ENCODE measurements at places on chromosomes 16 and 17.

DNA sequence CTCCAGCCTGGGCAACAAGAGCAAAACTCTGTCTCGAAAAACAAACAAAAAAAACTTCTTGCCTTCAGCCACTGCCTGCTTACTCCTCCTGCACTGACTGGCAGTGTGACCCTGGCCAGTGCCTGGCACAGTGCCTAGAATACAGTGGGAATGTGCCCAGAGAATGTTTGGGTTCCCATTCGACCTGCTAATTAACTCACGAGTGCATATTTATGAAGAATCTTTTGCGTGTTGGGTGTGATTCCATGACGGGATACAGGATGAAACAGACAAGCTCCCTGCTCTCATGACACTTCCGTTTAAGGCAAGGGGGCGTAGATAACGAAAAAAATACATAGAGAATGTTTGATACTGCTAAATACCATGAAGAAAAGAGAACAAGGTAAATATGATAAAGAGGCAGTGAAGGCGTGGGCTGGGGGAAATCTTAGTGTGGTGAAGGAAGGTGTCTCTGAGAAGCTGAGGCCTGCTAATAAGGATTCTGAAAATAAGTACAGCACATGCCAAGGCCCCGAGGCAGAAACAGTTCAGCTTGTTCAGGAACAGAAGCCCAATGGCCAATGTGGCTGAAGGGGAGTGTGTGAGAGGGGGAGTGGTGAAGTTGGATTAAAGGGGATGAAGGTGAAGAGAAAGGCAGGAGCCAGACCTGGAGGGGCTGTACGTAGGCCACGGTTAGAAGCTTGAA, 4.3 kb downstream of the ABI3 start:
- DNase-seq = no peak

DNA sequence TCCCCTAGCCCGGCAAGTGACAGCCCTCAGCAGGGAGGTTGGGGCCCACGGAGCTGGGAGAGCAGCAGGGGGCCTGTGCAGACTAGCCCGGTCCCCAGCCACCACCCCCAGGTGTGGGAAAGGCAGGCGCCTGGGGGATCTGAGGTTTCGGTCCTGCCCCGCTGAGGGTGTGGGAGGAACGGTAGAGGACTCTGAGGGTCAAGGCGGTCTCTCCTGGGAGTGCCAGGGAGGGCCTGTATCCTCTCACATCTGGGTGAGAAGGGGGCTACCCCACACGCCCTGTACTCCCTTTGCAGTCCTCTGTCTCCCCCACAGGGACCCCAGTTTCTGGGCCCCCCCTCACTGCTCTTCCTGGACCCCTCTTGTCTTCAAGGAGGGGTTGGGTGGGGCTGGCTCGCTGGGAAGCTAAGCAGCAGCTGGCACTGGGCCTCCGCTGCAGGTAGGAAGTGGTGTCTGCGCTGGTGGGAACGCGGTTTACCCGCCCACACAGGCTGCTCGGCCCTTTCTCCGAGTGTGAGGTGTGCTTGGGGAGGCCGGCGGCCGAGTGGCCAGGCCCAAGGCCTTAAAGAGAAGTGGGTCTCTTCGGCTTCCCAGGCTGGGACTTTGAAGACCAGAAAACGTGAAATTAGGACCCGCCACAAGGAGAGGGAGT, 15.4 kb downstream of the CD7 start:
- DNase-seq = no peak

DNA sequence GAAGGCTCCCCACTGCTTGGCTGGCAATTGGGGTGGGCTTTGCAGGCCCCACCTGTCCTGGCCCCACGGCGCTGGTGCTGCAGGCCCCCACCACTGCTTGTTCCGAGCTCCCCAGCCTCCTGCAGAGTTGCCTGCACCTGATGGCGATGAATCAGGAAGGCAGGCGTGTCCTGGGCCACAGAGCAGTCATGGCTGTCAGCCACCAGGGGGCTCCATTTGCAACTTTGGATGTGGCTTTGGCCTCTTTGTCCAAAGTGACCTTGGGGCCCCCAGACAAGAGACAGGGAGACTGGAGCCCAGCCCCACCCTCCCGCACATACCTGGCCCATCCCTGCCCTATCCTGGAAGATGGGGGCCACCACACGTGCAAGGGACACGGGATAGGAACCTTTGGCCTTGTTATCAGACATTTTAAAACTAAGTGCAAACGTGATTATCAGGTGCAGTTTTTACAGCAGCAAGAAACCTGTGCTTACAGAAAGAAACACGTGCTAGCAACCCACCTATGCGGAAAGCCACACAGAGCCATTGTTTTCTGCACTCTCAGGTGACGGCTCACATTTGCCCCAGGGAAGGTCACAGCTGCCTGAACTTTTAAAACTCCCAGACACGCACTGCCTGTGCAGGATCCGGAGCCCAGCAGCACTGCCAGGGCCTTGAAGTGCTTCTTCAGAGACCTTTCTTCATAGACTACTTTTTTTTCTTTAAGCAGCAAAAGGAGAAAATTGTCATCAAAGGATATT, at the start of gene DNASE1:
TSS of gene DNASE1 (plus strand) at position 443 of the 743 bp plus-strand sequence. CDS start 683 bp downstream, outside the sequence.
- DNase-seq = peak; percentile 60

GRCh38 chr17:47227862-47228261, 18.7 kb downstream of the MYL4 start:
- DNase-seq = no peak

GRCh38 chr17:33338242-33338641, 45.1 kb upstream of the ASIC2 start:
- no peak for DNase-seq

Measured in NCI-H1930 (cell line).